ENCODE measurements at places on chromosomes 11 and 22. TPM values are rescaled to one million over a fixed set of nuclear protein-coding genes. Genes with fewer than 3 reads are reported as not detected.

Gene THOC5
- 39.8 TPM for total RNA-seq

Gene GGT1
- 9.4 TPM for total RNA-seq

Gene B3GAT1
- 2.2 TPM for total RNA-seq

DNA sequence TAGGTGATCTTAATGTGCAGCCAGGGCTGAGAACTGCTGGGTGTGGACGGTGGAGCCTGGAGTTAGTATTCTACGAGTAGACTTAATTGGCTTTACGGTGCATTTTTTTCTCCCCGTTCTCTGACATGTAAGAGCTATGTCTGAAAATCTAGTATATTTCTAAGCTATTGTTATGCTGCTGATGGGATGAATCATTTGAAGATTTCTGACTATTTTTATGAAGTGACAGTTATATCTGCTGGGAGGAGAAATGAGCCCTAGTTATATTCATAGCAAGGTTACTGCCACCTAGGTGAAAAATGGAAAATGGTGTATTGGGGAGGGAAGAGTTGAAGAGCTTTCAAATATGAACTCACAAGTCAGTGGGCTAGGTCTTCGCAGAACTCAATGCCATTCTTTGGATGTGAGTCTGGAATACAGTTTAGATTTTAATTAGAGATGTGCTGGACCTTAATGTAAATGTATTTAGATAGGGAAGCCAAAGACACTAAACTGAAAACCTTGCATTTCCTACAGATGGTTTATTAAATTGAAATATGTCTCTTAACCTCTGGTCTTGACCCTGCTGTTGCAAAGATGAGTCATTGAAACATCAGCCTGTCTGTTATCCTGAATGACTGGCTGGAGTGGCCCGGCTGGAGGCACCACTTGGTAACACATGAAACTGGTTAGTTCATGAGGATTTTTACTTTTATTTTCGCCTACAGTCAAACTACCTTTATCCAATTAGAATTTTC lies 293.7 kb downstream of the DDX10 start:
- DNase-seq: no peak

DNA sequence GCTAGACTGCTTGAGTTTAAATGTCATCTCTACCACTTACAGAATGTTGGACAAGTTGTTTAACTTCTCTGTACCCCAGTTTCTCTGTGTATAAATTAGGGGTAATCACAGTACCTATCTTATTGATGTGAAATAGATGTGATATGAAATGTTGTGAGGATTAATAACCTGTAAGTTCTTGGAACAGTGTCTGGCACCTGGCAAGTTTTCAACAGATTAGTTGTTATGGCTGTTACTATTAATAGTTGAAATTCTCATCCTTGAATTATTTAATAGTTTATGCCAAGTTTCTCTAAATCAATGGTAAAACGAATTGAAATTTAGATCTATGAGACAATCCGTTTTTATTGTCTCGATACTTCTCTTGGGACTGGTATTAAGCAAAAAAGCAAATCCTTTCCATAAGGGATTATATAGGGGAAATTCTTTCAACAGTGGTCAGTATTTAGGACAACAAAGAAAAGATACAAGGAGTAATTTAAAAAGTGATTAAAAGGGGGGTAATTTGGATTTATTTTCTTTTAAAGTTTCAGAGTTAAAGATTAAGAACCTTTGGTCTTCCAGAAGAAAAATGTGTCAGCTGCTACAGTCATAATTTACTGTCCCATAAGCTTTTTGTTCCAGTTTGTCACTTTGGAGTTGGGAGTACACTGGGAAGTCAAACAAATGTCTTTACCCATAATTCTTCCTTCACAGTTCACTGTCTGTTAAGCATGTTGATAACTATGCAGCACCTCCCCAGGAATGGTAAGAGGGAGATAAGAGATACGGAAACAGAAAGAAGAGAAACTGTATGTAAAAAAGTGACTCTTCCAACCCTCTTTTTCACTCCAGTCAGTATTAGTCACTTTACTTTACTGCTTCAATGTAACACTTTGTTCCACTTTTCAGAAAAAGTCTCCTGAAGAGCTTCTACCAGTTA lies 13.2 kb downstream of the PDE3B start:
- no peak for DNase-seq

- DNase-seq: no peak
These were observed 28.0 kb downstream of the RBX1 start for GRCh38 chr22:40979198-40979597.

GRCh38 chr11:57320067-57320718 lies 4.6 kb downstream of the TNKS1BP1 start:
- no peak for DNase-seq

GRCh38 chr11:47533690-47534151 lies 19.2 kb downstream of the CELF1 start:
- DNase-seq: peak; percentile 33

DNA sequence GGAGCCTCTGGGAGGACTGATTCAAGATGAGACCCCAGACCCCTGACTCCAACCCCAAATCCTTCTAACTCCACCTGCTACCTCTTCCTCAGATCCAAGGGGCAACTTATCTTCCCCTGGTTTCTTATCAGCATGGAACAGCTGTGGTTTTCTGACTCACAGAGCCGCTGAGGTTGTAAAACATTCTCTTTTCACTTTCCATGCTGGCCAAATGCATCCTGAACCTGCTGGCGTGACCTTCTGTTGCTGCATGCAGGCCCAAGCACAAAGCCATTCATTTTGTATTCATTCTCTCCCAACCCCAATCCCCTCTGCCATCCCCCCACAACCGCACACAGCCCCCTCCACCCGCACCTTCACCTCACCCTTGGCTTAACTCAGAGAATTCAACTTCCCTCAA lies 70.3 kb downstream of the SEZ6L start:
- no peak for DNase-seq

GRCh38 chr11:92692826-92693546 lies 276.5 kb upstream of the MTNR1B start:
- DNase-seq: no peak

DNA sequence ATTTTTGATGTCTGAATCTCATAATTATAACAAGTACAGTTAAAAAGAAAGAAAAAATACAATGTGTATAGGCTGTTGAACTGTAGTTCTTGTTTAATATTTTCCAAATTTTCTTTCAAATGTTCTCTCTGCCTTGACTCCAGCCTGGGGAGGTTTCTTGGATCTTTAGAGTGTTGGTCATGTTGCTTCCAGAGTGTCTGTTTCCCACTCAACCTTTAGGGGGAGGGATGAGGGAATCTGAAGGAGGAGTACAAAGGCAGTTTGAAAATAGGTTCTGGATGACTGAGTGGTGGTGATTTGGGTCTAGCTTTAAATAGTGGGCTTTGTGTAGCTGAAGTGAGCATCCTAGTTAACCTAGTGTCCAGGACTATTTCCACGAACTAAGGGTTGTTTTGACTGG lies 2.0 kb downstream of the CTNND1 start:
- DNase-seq: peak; percentile 49
